ENCODE measurements at places on chromosomes 12 and 14.

DNA sequence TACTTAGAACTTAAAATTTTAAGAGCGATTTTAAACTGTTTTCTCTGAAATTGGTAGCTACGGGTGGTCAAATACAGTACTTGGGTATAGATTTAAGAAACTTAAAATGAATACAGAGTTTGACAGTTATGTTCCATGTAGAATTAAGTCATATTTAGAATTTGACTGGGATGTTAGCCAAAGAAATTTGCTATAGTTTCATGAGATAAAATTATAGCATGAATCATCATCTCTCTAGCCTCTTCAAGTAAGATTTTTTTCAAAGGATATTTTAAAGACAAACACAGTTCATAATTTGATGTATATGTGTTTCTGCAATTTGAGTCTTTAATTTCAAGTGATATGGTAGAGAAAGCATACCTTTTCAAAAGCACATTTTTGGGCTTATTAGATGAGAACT is 41.0 kb downstream of the ZCRB1 start:
- no peak for DNase-seq

DNA sequence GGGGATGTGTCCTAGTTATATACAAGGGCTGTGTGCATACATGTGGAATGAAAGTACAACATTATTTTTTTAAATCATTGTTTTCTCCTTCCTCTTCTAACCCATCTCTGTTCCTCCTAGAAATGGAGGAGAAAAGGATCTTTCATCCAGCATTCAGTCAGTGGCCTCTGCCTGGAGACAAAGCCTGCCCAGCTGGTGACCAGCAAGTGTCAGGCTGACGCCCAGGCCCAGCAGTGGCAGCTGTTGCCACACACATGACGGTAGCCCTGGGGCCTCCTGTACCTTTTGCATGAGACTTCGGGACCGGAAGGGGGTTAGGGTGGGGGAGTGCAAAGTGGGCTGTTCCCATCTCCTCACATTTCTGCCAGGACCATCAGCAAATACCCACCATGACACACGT is 46.2 kb downstream of the ERH start:
- DNase-seq: no peak

DNA sequence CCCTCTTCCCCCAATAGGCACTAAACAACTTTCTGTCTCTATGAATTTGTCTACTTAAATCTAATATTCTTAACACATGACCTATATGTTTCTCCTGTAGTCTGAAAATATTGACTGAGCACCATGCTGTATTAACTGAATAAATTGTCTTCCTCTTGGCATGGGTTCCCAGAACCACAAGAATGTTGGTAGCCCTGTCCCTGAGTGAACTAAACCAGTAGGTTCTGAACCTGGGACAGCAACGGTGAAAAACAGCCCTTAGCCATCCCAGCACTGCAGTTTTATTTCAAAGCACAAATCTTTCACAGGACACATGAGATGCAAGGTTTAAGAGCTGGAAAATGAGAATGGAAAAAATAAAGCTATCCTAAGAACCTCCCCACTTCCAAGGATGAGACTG is 20.4 kb upstream of the HSP90B1 start:
- no peak for DNase-seq

DNA sequence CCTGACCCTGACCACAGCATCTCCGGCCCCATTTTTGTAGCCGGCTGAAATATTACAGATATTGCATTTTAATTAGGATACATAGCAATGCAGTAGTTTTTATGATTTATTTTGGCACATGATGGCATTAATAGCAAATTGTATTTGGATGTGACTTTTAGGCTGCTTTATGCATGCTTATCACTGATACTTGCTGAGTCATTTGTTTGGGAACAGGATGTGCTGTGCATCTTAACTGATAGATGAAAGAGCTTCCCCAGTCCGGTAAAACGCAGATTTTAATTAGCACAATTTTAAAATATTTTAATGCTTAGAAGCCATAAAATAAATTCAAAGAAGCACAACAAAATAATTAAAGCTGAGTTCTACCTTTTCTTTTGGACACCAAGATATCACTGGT is 90.7 kb downstream of the OTOGL start:
- no peak for DNase-seq

DNA sequence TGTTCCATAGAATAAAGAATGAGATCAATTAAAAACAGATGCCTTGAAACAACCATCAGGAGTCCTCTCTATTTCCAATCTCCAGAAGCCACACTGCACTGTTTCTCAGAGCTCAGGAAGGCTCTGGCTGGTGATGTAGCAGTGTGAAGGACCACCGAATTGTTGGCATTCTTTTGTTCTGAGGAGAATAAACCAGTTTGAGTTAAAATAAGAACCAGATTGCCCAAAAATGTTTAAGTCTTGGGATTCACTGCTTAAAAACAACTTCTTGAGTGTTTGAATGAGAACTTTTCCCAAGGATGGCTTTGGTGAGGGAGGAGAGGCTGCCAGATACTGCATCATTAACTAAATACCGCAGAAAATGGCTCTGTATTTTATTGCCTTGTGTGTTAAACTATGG is 341.2 kb downstream of the C12orf75 start:
- no peak for DNase-seq

- DNase-seq: no peak
Measured at GRCh38 chr12:108356835-108357806, 18.0 kb upstream of the CMKLR1 start.

- DNase-seq: no peak
Measured at GRCh38 chr12:67288561-67288960, 19.4 kb downstream of the CAND1 start.

Measured in kidney capillary endothelial cell (primary cell).